Epithelial cell of esophagus (primary cell): ENCODE measurements at places on chromosomes 7 and 10.

DNA sequence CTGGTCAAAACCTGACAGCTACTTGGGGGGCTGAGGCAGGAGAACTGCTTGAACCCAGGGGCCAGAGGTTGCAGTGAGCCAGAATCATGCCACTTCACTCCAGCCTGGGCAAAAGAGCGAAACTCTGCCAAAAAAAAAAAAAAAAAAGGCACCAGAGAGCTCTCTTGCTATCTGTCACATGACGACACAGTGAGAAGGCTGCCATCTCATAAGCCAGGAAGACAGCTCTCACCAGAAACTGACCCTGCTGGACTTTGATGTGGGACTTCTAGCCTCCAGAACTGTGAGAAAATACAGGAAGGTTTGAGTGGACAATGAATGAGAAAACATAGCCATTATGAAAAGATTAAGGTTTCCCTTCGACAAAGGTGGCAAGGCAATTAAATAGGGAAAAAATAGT, 51.1 kb upstream of the KCNIP2 start:
- DNase-seq: no peak

GRCh38 chr7:23242935-23243334, 3.6 kb upstream of the GPNMB start:
- no peak for DNase-seq

GRCh38 chr7:45888185-45888992, at the start of gene IGFBP1:
IGFBP1 (plus strand) TSS chr7:45888488; CDS start chr7:45888653, 165 bp downstream.
- peak; percentile 29 for DNase-seq

DNA sequence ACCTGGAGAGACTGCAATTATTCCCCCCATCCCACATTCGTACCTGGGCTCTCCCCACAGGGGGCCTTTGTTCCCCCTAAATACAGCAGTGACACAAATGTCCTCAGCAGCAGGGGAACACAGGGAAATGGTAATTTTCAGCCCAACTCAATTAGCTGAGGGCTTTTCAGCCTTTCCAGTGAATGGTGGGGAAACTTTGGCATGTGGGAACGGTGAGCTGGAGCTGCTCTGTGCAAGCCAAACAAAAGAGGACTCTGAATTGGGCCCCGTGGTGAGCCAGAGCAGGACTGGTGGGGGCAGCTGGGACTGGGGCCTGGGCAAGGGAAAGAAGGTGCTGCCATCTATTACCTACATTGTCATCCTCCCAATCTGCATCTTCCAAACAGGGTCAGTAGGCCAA, 51.0 kb downstream of the FBXW4 start:
- DNase-seq: no peak

- DNase-seq: peak; percentile 90
Measured at GRCh38 chr10:3776796-3777571, 8.0 kb downstream of the KLF6 start.
